ENCODE measurements at places on chromosomes 4 and X.

GRCh38 chr4:150482581-150482980 is 99.4 kb upstream of the MAB21L2 start:
- DNase-seq = no peak

- DNase-seq = no peak
Measured at GRCh38 chr4:16230308-16230707, 4.0 kb upstream of the TAPT1 start.

- DNase-seq = no peak
Measured at GRCh38 chr4:106333186-106333585, 16.8 kb downstream of the AIMP1 start.

- no peak for DNase-seq
Measured at GRCh38 chrX:80354966-80355465, 65.2 kb upstream of the TENT5D start.

GRCh38 chrX:107730991-107731766 is 44.4 kb downstream of the TSC22D3 start:
- DNase-seq = no peak

DNA sequence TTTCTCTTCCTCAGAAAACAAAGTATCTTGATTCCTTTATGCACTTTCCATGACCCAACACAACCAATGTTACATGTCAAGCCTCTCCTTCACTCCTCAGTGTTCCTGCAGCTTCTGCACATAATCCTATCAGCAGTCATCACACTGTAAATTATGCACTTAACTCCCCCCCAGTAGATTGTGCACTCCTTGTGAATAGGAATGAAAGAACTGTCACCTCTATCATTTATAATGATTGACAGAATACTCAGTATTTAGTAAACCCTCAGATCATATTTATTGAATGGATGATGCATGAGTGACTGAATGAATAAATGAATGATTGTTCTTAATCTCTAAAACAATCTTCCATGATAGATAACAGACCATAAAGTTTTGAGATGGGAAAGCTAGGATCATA is 253.3 kb downstream of the HS3ST1 start:
- DNase-seq = no peak

GRCh38 chr4:180909279-180909678 is 1333.9 kb upstream of the TENM3 start:
- no peak for DNase-seq

GRCh38 chr4:184503869-184504300 is 29.5 kb upstream of the IRF2 start:
- no peak for DNase-seq

DNA sequence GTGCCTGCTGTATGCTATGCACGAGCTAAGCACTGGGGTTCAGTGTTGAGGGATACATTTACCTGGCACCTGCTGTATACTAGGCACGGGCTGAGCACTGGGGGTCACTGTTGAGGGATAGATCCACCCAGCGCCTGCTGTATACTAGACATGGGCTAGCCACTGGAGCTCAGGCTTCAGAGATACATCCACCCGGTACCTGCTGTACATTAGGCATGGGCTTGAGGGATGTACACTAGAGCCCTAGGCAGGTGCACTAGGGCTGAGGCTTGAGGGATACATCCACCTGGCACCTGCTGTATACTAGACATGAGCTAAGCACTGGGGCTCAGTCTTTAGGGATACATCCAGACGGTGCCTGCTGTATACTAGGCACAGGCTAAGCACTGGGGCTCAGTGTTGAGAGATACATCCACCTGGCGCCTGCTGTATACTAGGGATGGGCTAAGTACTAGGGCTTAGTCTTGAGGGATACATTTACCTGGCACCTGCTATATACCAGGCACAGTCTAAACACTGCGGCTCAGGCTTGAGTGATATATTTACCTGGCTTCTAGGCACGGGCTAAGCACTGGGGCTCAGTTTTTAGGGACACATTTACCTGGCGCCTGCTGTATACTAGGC is 92.7 kb downstream of the ADRA2C start:
- DNase-seq = no peak

GRCh38 chr4:8540586-8540985 is 39.6 kb upstream of the GPR78 start:
- no peak for DNase-seq

DNA sequence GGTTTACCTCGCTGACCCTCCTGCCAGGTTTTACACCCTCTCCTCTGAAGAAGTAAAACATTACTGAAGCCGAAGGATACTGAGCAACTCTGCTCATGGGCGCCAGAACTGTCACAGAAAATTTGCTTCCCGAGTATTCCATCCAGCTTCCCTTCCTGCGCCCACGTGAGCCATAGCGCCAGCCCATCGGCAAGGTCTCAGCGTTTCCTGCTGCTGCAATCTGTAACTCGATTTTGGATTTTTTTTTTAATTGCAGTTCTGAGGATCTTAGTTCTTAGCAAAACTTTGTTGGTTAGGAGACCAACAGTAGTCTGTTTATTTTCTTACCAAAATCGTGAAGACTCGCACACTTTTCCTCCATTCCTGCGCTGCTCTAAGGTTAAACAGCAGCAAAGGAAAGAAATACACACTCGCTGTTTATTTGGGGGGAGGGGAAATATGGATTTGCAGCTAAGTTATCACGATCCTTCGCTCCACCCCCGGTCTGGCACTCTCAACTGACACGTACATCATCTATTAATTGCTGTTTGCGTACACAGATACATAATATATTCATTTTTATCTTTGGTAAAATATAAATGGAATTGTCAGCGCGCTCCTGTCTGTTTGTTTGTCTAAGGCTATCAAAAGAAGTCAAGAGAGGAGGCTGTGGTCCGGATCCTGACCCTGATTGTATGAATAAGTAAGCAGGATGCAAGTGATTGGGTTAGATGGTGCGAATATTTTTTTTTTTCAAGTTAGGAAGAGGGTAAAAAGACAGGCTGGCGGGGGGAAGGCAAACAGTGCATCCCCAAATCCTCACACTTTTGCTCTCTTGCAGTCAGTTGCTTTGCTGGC is at the start of gene TLL1:
TSS of gene TLL1 (plus strand) at position 777 of the 837 bp plus-strand sequence. CDS start 668 bp downstream, outside the sequence.
- DNase-seq = no peak

- DNase-seq = no peak
Measured at GRCh38 chrX:87706134-87706533, 188.5 kb downstream of the KLHL4 start.

GRCh38 chr4:7224001-7224400 is 31.7 kb downstream of the SORCS2 start:
- DNase-seq = no peak

GRCh38 chrX:47958761-47959342 is 44.9 kb downstream of the ZNF182 start:
- DNase-seq = no peak

DNA sequence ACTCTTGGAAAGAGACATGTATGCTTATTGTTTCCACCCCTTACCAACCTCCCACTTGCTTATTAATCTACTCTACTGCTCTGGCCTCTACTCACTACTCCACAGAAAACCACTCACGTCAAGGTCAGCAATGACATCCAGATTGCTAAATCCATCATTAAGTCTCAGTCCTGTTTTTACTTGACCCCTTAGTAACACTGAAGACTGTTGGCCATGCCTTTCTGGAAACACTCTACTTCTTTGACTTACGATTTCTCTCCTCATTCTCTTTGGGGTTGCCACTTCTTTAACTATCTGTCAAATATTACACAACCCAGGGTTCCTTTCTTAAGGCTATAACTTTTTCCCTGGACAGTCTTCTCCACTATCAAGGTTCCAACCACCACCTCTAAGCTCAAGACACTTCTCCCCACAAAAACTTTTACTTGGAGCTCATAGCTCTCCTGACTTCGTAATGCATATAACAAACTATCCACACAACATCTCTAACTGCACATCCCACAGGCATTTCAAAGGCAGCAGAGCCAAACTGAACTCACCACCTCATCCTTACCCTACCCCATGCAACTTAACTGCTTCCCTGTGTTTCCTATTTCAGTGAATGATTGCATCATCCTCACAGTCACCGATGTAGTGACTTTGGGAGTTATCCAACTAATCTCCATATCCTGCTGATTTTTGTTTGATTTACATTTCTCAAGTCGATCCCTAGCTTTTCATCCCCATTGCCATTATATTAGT is 15.8 kb upstream of the MAGEA4 start:
- DNase-seq = no peak

- no peak for DNase-seq
Measured at GRCh38 chrX:118207831-118208453, 91.3 kb upstream of the KLHL13 start.

GRCh38 chr4:125346616-125347015 is 31.9 kb downstream of the FAT4 start:
- no peak for DNase-seq

DNA sequence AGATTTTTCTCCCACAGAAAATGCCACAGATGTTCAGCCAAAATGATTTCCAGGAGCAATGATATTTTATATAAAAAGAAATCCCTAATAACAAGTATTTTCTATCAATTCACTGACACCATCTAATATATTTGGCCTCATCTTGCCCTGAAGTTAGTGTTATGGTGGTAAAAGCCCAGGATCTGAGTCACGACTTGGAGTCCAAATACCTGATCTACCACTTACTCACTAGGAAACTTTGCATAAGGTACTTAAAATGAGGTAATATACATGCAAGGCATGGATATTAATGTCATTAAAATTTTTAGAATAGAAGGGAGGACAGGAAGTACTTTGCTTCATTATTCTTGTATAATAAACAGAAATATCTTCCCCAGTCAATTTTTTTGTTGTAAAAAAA is 16.3 kb downstream of the PPP3CA start:
- no peak for DNase-seq

DNA sequence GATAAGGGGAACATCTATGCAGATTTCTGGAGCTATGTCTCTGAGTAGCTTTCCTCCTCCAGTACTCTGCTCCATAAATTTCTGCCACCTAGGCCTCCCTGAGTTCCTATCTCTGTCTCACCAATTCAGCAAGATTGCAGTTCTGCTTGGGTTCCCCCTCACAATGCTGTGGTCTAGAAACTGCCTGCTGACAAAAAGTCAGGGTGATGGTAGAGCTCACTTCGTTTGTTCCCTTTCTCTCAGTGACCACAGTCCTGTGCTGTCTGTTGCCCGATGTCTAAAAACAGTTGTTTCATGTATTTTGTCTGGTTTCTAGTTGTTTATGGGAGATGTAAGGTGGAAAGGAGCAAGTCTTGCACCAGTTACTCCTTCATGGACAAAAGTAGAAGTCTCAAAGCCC is 41.1 kb downstream of the AMMECR1 start:
- DNase-seq = no peak

DNA sequence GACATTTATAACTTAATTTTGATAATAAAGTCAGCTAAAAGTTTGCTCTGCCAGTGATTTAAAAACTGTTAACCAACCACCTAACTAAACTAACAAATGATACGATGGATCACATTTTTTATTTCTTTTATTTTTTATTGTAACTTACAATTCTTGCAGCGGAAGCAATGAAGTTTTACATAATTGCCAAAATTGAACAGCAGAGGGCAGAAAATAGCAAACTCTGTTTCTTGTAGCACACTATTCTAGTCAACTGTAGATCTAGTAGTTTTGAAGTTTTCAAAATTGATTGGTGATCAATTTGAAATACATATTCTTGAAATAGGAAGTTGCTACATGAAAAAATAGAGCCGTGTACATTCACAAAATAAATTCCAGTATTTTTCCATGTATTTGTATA is 2.8 kb upstream of the GRIA2 start:
- no peak for DNase-seq

DNA sequence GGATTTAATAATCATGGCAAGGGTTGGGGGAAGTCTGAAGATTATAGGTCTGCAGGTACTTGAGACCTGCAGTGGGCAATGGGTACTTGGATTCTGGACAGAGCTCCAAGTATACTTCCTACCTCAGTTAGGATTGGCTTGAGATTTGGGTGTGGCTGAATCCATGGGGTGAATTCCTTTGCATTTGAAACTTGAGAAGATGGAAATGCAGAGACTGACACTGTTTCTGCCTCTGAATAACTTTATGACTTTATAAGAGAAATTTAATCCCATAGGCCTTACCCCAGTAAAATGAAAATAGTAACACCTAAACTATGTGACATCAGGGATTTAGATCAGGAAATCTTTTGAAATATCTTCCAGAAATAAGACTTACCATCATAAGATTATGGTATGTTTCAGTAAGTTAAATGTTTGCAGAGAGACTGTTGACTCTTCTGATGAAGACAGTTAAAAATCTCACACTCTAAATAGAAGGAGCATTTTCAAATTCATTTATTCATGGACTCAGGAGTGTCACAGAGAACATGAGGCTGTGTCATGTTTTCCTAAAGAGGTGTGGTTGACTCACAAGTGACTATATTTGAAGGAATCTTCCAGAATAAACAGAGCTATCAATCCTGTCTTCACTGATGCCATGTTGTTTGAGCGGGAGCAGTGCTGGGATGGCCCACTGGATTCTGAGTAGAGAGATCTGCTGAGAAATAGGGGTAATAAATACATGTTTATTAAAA is 513.5 kb upstream of the NR3C2 start:
- no peak for DNase-seq

- DNase-seq = no peak
Measured at GRCh38 chrX:38985375-38985774, 184.1 kb downstream of the MID1IP1 start.

DNA sequence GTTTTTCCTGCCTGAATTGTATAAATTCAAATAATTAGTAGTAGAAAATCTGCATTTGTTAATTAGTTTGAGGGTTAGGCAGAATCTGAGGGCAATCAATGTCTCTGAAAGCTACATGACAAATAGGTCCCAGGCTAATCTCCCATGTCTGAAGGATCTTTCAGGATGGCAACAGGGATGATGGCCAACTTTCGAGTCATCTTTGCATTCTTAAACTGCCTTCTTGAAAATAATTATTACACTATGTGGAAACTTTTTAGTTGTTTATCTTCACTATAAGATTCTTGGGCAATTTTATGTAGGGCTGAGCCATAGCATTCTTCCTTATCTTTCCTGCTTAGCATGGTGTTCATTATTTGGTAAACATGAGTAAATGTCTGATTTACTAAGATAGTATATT is 490.3 kb upstream of the EPHA5 start:
- no peak for DNase-seq

GRCh38 chr4:7364979-7365378 is 69.8 kb downstream of the PSAPL1 start:
- DNase-seq = no peak

DNA sequence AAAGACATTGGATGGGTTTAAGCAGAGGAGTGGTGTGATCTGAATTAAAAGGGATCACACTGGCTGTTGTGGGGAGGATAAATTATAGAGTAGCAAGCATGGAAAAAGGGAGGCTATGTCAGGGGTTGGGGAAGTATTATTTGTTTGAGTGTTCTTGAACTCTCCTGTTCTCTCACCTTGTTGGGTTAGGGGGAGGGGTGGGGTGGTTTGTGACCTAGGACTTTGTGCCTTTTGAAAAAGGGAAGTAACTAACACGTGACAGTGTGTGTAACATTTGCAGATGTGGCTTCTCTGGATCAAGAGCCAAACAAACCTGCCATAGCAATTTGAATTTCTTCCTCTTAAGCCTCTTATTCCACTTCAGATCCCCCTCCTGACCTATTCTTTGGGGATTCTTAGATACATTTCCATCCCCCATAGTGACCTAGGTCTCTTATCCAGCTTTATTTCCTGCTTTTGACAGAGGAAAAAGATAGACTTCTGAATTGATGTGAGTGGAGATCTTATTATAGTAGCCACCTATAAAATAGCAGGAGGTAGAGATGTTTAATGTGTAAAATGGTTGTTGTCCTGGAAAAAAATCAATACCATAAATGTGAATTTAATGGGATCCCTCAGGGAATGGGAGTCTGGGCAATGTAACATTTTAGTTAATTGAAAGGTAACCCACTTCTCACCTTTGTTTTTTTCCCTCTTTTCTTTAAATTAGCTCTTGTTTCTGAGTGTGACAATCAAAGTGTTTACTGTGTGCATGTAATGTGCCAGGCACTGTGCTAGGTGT is 120.4 kb downstream of the CT47B1 start:
- peak; percentile 23 for DNase-seq

- DNase-seq = no peak
Measured at GRCh38 chr4:153310793-153311192, 33.7 kb upstream of the MND1 start.
